Stimulated activated CD8-positive, alpha-beta memory T cell treated with anti-CD3 and anti-CD28 coated beads, Interleukin-15, amount 100 ng/mL, for 4 hours (primary cell): ENCODE measurements at places on chromosomes 1 and 21.

DNA sequence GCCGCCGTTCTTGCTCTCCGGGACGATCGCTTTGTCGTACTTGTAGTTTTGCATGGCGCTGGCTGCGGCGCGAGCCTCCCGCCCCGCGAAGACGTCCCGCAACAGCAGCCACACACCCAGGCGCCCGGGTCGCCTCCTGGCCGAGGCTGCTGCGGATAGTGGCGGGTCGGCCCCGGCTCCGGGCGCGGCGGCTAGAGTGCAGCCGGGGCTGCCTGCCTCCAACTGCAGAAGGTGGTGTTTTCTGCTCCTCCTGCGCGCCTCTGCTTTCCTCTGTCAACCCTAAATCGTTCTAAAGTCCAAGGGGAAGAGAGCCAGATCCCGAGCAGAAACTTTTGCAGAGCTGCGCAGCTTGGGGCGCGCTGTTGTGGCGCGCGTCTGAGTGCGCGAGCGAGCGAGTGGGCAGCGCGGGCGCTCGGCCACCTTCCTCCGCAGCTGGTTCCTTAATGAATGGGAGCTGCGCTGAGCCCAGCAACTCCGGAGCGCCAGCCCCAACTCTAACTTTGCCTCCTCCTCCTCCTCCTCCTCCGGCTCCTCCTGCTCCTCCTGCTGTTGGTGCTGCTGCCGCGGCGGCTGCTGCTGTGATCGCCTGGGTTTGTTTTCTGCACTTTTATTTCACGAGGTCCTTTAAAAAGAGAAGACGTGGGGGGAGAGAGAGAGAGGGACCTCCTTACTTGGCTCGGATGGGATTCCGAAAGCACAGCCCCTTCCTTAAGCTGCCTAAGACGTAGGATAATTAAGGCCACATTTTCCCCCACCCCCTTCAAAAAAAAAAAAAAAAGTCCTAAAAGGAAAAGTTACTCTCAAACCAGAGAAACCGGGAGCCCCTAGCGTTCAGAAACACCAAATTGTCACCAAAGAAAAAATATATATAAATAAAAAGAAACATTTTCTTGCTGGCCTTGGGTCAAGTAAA is at the start of gene PLPP3:
PLPP3 (minus strand) TSS at position 601 of the 913 bp plus-strand sequence; CDS start at position 54, 547 bp downstream.
- DNase-seq, result no peak

DNA sequence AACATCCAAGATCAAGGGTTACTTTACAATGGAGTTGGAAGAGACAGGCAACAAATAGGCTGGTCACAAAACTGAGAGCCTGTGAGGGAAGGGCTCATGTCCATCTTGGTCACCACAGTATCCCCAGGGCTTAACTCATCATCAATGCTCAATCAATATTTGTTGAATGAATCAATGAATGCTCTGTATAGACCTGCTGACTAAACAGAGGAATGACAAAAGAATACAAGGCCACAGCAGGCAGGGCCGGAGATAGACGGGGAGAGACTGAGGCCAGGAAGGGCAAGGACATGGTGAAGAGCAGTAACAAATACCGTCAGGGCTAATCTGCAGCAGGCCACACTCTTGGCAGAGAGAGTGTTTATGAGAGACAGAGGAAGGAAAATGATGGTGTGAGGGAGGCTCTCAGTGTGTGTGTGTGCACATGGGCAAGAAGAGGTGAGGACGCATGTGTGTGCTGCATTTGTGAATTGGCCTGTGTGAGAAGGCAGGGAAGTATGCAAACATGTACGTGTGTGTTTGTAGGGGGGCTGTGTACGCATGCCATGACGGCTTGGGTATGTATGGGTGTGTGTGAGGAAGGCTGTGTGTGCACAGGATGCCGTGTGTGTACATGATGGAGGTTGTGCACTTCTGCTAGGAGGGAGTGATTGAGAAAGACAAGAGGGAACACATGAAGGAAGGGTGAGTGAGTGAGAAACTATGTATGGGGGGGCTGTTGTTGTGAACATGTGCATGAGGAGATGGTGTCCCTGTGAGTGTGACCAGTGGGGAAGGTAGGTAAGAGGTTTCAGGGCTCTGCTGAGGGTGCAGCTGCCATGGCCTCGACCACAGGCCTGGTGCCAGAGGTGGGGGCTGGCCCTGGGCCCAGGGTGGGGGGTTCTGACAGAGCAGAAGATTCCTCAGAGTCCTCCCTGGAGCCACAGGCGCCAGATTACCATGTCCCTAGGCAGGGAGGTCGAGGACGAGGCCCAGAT is 15.4 kb downstream of the AHDC1 start:
- DNase-seq, result no peak

DNA sequence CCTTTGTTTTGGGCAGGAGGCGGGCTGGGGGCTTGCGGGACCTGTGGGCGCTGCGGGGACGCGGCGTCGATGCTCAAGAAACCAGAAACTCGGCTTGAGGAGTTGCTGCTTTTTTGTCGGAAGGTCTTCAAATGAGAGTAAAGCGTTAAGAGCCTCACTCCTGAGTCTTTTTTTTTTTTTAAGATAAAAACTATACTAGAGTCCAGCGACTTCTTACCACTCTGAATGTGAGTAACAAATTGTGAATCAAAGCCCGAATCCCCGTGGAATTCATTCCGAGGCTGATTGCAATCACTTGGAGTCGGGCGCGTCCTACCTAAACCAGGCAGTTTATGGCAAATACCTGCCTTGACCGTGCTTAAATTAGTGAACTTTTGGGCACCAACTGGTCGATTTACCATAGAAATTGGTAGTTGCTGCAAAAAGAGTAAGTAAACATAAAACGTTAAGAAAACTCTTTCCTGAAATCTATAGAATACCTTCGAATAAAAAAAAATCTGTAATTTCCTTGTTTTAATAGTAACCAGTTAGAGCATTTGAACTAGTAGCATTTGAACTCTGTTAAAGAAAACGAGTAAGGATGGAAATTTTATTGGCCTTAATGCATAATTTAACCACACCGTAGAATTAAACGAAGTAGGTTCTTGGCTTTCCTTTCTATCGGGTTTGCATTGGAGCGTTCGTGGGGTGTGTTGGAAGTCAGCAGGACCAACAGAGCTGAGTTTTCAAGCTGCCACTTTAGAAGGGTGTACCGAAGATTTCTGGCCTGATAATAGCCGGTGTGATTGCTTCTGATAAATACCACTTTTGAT is 769 bp downstream of the GPSM2 start:
- no peak for DNase-seq

GRCh38 chr1:226533220-226533619 is 15.3 kb upstream of the STUM start:
- no peak for DNase-seq

GRCh38 chr1:241817331-241817792 is 30.6 kb upstream of the EXO1 start:
- DNase-seq, result no peak

- DNase-seq, result no peak
Measured at GRCh38 chr1:86751923-86752322, 47.5 kb downstream of the SH3GLB1 start.

GRCh38 chr1:1631782-1632420 is at the start of gene MMP23B:
Gene MMP23B, plus strand, starts transcription at chr1:1632173. Its CDS starts 46 bp downstream, at chr1:1632219.
- no peak for DNase-seq

DNA sequence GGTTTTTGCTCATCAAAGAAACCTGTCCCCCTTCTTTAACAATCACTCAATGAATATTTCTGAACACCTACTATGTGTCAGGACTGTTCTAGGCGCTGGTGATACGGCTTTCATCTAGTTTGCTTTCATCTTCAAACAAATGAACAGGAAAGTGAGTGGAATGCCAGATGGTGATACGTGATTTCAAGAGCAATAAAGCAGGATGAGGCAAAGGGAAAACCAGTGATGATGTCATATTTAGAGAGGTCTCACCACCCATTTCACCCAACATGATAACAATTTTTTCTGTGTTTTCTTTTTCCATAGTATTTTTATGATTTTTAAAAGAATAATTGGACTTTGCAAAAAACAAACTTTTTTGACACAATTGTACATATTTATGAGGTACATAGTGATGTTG is 11.3 kb upstream of the SLC6A17 start:
- no peak for DNase-seq

DNA sequence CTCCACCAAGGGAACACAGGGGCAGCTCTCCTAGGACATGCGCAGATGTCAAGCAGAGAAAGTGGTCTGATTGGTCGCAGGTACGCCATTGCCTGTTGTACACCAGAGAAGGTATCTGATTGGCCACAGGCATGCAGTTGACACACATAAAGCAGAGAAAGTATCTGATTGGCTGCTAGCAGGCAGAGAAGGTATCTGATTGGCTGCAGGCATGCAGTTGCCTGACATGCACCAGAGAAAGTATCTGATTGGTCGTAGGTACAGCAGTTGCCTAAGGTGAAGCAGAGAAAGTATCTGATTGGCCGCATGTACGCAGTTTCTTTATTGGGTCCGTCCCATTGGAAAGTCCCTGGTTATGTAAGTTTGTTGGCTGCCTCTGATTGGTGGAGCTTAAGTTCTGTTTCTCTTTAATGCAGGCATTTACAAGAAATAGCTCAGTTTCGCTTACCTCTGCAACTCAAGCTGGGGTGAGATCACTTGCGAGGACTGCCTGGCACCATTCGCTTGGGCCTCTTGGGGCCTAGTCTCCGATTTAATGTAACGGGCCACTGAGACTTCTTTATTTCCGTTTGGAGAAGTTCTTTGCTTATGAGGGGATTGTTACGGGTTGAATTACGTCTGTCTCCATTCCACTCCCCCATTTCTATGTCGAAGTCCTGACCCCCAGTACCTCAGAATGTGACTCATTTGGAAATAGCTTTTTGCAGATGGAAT is 74.2 kb downstream of the SIK1 start:
- no peak for DNase-seq

DNA sequence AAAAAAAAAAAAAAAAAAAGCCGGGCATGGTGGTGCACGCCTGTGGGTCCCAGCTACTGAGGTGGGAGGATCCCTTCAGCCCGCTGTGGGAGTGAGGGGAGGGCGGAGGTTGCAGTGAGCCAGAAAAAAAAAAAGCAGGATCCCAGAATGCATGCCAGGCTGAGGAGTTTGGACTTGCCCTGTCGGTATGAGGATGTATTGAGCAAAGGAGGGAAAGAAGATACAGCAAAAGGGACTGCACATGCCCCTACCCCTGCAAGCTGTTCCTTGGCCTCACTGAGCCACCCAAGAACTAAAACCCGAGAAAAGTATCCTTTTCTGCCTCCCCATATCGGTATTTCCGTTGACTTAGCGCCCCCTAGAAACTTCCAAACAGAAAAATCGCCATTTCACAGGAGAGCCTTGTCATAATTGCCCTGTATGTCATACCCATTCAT is 1.3 kb upstream of the GPATCH4 start:
- no peak for DNase-seq

- no peak for DNase-seq
Measured at GRCh38 chr1:43621386-43621785, 28.6 kb upstream of the KDM4A start.

- DNase-seq, result no peak
Measured at GRCh38 chr1:47529520-47530098, 91.8 kb downstream of the FOXD2 start.

- no peak for DNase-seq
Measured at GRCh38 chr1:246367041-246367440, 140.0 kb downstream of the SMYD3 start.

GRCh38 chr1:214862421-214862820 is 220.1 kb upstream of the KCNK2 start:
- DNase-seq, result no peak

DNA sequence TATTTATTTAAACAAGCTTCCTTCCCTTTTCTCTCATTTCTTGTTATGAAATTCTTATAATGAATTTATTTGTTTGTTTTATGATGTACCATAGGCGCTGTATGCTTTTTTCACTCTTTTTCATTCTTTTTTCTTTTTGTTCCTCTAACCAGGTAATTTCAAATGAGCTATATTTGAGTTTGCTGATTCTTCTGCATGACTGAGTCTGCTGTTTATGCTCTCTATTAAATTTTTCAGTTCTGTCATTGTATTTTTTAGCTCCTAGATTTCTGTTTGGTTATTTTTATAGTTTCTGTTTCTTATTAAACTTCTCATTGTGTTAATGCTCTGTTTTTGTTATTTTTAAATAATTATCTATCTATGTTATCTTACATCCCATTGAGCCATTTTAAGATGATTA is 232.4 kb downstream of the LHX8 start:
- DNase-seq, result no peak

GRCh38 chr1:81998165-81998564 is 197.4 kb downstream of the ADGRL2 start:
- DNase-seq, result no peak

- DNase-seq, result no peak
Measured at GRCh38 chr1:101996825-101997465, at the start of gene OLFM3. Gene OLFM3, minus strand, starts transcription at chr1:101996926.

DNA sequence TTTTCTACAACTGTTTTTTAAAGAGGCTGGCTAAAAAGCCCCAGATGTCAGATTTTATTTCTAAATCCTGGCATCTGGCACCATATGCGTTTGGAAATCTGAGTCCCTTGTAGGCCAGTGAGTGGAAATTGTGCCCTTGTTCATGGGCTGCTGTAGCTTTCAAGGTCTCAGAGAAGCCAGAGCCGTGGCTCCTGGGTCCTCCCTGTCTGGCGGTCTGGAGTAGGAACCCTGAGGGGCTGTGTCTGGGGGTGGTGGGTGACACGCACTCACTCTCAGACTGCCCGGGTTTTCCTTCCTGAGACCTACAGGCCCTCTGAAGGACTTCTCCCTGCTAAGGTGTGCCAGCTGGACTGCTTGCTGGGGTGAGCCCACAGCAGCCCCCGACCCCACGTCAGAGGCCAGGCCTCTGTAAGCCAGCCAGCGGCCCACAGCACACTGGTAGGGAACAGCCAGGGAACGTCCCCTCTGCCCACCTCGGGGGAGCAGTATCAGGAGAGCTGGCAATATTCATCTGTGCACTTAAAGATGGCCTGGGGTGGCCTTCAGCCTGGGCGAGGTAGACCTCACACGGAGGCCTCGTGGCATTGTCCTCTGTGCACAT is 151.5 kb downstream of the PEX14 start:
- no peak for DNase-seq

DNA sequence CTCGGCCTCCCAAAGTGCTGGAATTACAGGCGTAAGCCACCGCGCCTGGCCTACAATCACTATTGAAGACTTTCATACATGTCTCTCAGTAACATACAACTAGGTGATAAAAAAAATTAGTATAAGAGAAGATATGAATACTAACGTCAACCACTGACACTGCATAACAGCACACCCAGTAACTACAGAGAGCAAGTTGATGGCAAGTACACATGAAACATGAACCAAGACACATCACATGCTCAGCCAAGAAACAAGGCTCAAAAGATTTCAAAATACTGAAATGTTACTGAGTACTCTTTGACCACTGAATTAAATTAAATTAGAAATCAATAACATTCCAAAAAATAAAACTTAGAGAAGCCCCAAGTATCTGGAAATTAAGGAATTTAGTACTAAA is 168.1 kb downstream of the SLC45A1 start:
- DNase-seq, result no peak

DNA sequence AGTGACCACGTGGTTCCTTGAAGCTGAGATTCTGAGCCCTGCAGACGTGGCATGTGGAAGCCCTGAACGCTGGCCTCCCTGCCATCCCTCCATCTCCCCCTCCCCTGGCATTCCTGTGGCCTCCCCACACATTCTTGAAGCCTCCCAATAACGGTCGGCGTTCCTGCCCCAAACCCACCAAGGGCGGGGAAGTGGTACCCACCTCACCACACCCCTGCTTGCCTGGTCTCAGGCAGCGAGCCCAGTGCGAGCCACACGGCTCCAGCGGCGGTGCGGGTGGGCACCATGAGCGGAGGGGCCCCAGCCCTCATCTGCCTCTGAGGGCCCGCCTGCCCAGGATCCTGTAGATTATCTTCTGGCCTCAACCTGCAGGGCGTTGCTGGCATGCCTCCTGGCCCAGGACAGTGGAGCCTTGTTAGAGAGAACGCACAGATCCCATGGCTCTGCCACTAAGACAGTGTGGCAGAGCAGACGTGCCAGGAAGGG is 20.6 kb upstream of the PRELP start:
- no peak for DNase-seq

GRCh38 chr1:156670359-156670758 is 6.8 kb downstream of the NES start:
- DNase-seq, result no peak
